GM20000 (cell line): ENCODE measurements at places on chromosomes 6 and 20.

DNA sequence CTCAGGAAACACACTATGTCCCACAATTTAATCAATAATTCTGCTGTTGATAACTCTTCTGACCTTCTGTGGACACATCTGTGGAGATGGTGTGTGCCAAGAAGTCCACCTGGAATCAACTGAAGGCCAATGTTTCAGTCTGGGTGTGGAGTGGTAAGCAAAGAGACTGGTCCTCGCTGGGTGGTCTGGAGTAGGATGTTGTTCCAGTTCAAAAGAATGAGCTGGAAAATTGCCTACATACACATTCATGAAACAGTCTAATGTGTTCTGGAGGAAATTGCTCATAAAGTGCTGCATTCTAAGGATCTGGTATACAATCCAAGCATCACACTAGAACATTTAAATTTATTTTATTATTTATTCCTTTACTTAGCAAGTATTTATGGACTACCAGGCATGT, 33.9 kb upstream of the TBX18 start:
- DNase-seq: no peak

- no peak for DNase-seq
Observed at GRCh38 chr6:72657407-72658197, 35.7 kb downstream of the KCNQ5 start.

- no peak for DNase-seq
Observed at GRCh38 chr6:159862103-159862502, 28.7 kb upstream of the MAS1 start.

GRCh38 chr20:20806121-20807095, 94.0 kb upstream of the RALGAPA2 start:
- no peak for DNase-seq

DNA sequence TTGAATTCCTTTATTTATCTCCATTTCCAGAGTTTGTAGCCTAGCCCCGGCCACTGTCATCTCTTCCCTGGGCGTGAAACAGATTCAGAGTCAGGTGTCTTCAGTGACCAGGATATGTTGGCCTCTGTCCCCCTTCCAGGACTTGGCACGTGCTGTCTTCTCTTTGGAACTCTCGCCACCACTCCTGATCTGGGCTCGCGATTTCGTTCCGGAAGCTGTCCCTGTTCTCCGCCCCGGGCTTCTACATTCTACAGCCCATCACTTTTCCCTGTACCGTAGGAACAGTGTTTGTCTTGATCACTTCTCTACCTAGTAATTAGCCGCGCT, 739 bp downstream of the GSS start:
- no peak for DNase-seq

DNA sequence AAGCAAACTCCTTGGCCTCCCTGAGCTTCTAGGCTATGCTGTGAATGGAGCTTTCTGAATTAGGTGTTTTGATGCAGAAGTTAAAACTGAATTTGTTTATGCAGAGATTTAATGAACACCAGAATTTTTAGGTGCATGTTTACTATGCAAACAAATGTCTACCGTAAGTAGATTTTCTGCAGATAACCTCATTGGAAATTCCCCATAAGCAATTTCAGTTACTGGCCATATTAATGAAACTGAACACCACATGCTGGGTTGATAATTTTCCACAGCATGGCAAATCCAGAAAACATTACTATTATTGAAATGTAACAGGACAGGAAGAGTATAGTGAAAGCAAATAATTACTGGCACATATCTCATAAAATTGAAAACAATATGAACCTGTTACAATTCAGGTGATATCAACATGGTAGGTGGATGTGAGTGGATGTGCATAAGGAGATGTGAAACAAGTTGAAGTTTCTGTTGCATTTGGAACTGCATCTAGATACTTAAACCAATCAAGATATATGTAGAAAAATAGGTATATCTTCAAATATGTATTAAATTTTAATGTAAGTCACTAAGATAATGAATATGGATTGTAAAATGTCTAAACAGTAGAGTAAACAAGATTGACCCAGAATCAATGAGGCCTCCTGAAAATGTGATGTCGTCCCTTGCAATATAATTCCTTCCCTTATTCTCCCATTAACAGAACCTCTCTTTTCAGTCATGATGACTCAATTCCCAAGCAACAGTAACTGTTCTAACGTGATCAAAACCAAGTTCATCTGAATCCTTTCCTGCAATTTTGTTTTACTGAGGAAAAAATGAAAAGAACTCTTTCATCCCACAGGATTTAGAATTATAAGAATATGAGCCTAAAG, 11.0 kb downstream of the PTCHD4 start:
- no peak for DNase-seq

GRCh38 chr6:63094947-63095346, 116.3 kb upstream of the FKBP1C start:
- DNase-seq: no peak

DNA sequence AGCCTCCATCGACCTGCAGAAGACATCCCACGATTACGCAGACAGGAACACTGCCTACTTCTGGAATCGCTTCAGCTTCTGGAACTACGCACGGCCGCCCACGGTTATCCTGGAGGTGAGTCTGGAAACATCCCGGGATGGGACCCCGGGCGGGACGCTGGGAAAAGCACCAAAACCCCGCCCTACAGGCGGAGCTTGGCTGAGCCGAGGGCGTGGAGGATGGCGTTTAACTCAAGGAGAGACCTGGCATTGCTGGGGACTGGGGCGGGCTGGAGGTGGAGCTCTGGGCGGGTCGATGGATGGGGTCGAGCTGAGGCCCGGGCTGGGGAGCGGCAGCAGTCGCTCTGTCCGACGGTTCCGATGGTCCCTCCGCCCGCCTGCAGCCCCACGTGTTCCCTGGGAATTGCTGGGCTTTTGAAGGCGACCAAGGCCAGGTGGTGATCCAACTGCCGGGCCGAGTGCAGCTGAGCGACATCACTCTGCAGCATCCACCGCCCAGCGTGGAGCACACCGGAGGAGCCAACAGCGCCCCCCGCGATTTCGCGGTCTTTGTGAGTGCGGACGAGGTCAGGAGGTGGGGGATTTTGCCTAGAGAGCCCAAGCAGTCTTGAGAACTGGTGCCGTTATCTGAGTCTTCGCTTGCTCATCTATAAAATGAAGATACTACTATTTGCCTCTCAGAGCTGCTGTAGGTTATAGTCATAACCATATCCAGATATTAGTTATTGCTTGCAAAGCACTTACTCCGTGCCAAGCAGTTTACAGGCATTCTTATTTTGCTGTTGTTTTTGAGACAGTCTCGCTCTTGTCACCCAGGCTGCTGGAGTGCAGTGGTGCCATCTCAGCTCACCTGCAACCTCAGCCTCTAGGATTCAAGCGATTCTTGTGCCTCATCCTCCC, 3.8 kb downstream of the SPAG4 start:
- DNase-seq: peak; percentile 78

GRCh38 chr6:9623985-9624384, 790.9 kb downstream of the TFAP2A start:
- no peak for DNase-seq

- DNase-seq: peak; percentile 31
Observed at GRCh38 chr6:129498950-129499842, 210.8 kb downstream of the ARHGAP18 start.

DNA sequence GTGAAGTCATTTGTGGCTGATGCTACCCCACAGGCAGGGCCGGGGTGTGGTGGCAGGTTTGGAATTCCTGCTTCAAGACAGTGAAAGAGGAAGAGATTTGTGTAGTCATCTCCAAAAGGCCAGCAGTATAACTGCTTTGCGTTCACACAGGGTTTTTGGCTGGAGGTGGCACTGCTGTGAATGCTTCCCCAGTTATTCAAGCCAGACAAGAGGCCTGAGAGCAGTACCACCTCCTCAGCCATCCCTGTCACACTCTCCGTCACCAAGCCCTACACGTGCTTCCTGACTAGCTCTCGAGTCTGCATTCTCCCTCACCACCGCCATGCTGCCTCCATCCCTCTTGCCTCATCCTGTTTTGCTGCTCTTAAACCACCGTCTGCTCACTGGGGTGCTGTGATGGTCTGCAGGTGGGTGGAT, 23.9 kb downstream of the ARMC2 start:
- DNase-seq: no peak

GRCh38 chr20:46945465-46945864, 50.8 kb downstream of the EYA2 start:
- no peak for DNase-seq

- no peak for DNase-seq
Observed at GRCh38 chr20:6238421-6238820, 115.6 kb upstream of the FERMT1 start.

DNA sequence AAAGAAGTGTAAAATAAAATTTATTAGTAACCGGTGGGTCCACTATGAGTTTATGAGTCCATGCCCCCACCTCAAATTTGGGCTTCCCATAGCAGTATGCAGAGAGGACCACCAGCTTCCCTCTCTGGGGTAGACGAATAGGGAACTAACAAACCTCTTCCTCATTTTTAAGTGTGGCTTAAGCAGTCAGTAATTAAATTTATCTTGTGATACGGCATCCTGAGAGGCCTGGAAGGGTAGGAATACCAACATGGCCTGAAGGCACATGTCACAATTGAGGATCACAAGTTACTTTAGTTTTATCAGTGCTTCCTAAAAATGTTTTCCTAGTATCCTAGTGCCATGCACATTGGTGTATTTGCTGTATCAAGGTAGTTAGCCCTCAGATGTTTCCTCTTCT, 239.9 kb downstream of the HIVEP2 start:
- no peak for DNase-seq

DNA sequence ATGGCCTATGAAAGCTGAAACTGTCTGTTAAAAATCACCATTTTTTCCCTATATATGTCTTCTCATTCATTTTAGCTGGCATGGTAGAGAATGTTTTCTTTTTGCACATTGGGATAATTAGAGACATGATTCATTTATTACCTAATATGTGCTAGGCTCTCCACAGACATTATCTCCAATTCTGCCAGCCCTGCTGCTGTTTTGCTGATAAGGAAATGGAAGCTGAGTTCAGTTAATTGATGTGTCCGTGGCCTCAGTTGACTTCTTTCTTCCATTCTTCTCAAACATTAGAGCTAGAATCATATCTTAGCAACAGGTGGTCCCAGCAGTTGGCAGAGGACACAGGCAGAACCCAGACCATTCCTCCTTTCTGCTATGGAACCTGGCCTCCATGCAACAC, 644.1 kb upstream of the CITED2 start:
- no peak for DNase-seq

DNA sequence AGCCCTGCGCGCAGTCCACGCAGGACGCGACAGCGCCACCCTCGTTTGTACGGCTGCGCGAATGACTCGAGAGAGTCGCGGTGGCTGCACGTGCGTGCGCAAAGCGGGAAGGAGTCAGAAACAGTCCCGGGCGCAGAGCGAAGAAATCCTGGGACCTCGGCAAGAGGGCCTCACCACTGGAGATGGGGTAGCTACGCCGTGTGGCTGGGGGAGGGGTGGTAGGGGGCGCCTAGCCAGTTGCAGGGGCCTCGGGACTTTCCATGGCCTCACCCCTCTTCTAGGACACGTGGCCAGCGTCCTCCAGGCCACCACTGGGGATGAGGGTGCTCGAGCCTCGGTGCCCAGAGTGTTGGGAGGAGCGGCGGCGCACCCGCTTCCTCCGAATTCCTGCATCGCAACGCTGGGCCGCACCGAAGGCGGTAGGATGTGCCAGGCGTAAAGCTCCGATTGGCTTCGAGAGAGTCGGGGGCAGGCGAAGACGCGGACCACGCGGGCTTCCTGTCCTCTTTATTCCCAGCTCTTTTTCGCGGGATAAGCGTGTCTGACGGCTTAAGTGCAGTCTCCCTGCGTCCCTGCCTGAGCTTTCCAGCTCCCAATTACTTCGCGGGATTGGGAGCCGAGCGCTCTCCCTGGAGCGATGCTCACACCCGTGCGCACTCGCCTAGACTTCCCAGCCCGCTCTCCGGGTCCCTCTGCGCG, 38.7 kb downstream of the NCR2 start:
- DNase-seq: no peak

DNA sequence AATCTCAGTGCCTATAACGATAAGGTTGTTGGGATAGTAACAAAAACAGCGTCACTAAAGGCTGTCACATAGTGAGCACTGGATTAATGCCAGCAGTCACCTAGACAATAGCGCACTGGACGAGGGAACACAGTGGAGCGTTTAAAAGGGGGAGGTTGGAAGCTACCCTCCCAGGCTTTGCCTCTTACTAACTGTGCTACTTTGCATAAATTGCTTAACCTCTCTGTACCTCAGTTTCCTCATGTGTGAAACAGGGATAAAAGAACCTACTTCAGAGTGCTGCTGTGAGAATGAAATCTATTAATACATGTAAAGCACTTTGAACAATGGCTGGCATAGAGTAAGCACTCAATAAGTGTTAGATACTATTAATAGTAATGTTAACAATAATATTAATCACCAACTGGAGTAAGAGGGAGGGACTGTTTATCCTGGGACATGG, 10.5 kb downstream of the BCL2L1 start:
- no peak for DNase-seq

GRCh38 chr20:19758501-19759331, 658 bp downstream of the RIN2 start:
- peak; percentile 30 for DNase-seq

- peak; percentile 27 for DNase-seq
Observed at GRCh38 chr6:111171577-111172400, 84.5 kb downstream of the SLC16A10 start.

DNA sequence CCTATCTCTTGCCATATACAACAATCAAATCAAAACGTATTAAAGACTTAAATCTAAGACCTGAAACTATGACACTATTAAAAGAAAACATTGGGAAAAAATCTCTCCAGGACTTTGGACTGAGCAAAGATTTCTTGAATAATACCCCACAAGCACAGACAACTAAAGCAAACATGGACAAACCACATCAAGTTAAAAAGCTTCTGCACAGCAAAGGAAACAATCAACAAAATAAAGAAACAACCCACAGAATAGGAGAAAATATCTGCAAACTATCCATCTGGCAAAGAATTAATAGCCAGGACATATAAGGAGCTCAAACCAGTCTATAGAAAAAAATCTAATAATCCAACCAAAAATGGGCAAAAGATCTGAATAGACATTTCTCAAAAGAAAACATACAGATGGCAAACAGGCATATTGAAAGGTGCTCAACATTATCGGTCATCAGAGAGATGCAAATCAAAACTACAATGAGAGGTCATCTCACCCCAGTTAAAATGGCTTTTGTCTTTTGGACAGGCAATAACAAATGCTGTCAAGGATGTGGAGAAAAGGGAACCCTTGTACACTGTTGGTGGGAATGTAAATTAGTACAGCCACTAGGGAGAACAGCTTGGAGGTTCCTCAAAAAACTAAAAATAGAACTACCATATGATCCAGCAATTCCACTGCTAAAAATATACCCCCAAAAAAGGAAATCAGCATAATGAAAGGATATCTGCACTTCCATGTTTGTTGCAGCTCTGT, 76.2 kb downstream of the SNX5 start:
- no peak for DNase-seq

GRCh38 chr20:51634877-51635276, 92.4 kb upstream of the NFATC2 start:
- DNase-seq: no peak

DNA sequence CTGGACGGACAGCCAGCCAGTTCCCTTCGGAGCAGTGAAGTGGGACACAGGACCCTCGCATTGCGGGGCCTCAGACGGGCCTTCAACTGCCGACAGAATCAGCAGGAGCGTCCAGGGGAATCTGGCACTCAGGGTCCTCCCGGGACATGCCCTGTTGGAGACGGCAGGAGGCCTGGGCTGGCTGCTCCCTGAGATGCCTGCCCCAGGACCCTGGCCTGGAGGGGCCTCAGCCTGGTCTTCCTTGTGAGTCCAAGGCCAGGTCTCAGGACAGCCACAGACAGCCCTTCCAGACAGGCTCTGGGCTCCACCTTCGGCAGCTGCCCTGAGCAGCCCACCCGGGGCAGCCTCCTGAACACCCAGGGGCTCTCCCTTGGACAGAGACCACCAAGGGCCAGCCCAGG, 14.6 kb upstream of the HELZ2 start:
- DNase-seq: no peak
